ENCODE measurements at places on chromosomes 5 and 9.

DNA sequence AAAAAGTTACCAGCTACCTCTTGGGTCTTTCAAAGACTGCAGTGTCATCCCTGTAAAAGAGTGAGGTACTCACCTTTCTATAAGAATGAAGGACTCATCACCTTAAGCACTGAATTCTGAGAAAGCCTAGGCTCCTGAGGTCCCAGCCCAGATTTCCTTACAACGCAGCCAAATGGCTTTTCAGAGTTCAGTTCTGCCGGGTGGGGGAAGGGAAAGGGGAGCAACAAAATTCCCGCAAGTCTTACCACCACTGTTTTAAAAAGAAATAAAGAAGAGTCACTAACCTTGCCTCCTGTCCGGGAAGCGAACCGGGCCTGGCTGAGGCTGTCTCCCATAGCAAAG, 373 bp downstream of the ADAMTS12 start:
- no peak for DNase-seq

DNA sequence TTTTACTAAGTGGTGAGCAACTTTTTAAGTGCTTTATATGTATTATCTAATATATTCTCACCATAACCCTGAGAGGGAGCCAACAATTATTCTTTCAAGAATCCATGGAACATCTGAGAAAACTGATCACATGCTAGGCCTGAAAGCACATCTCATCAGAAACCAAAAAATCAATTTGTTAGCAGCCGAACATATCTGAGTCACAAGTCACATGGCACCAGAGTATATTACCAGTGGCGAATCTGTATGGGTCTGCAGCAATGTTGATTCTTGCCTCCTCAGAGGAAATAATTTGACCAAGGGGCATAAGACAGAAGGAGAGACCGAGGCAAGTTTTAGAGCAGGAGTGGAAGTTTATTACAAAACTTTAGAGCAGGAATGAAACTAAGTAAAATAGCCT, 25.3 kb upstream of the SIL1 start:
- DNase-seq = no peak

DNA sequence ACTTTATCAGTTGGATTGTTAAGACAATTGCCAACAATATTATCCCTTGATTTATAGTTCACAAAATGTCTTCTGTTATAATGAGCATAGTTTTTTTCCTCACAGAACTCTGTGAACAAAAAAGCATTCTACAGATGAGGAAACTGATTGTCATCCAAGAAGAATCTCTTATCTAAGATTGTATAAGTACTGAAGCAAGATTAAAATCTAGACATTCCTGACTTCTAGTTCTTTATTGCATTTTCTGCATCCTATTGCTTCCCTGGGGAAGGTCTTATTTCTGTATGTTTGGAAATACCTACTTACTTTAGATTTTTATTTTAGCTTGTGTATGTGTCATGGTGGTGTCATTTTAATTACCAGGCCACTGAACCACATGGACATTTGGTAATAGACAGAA, 884.9 kb upstream of the WWC1 start:
- DNase-seq = no peak

DNA sequence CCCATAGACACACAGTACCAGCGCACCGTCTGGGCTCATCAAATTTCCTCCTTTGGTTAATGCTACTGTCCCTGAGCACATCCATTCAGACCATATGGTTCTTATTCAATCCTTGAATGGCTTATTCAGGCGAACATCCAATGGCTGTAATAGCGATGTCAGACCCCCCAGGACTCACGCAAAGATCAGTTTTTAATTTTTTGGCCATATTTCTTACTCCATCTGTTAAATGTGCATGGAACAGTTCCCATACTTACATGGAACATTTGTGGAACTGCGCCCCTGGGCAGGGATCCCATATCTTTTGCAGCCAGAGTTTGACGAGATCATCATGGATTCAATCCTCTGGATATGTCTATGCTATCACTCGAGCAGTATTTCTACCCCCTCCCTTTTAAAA, 213.2 kb downstream of the ADAMTS6 start:
- DNase-seq = no peak

- DNase-seq = no peak
Measured at GRCh38 chr5:139022528-139022927, 147.4 kb upstream of the LRRTM2 start.

GRCh38 chr5:134594797-134595457, 37.7 kb downstream of the SAR1B start:
- DNase-seq = no peak

GRCh38 chr9:8140557-8140956, 341.0 kb upstream of the DMAC1 start:
- no peak for DNase-seq

GRCh38 chr5:106019261-106019660, 1651.5 kb downstream of the EFNA5 start:
- no peak for DNase-seq

GRCh38 chr5:172170251-172170701, 17.7 kb downstream of the STK10 start:
- no peak for DNase-seq

DNA sequence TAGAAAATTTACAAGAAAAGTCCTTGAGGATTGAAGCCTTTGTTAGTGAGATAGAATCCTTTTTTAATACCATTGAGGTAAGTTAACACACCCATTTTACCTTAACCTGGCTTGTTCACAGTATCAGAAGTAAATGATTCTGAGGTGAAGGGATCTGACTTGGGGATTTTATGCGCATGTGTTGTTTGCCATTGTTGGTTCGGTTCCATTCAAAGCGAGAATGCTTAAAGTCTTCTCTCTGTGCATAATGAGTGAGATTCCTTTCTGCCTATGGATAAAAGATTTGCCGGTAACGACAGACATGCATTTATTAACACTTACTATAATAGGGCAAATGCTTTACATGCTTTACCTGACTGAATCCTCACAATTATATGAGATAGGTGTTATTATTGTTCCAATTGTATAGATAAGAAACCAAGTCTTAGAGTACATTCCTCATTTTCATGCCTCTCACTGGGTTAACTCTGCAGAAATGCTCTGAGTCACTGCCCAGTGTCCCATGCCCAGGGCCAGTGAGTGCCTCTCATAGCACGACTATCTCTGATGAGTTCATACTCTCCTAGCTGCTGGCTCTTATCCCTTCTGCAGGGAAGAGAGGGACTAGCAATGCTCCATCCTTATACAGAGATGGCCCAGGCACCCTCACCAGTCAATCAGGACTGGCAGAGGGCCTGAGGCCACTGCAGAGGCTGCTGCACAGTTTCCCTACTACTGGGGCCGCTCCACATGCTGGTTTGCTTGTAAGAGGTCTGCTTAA, 54.4 kb downstream of the CMYA5 start:
- no peak for DNase-seq

DNA sequence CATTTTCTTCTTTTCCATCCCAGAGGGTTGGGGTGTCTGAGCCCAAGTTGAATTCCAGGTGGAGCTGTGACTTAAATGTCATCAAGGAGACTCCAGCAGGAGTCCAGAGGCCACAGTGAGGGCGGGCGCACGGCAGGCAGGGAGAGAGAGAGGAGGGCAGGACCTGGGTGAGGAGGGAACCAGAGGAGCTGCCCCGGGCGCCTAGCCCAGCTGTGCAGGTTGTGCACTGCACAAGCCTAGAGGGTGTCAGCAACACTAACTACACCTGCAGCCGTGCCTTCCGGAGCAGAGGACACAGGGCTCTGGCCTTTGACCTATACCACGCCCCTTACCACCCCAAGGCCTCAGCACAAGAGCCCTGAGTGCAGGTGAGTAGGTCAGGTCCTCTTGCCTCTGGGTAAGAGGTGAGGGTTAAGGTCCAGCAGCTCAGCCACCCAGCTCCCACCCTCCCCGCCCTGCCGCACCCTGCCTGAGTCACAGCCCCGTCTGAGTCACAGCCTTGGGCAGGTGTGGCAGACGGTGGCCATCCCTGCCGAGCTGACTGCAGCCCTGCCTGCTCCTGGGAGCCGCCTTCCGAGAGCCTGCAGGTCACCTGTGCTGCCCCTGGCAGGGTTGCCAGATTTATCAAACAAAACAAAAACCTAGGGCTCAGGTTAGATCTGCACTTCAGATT, 6.4 kb upstream of the AGPAT2 start:
- DNase-seq = no peak

GRCh38 chr9:121757281-121757585, 105.8 kb downstream of the DAB2IP start:
- DNase-seq = no peak

Data from chondrocyte (in vitro differentiated cells).